Muscle of leg (tissue), 16 donors: ENCODE measurements at places on chromosomes 6 and 20. TPM values are rescaled to one million over a fixed set of nuclear protein-coding genes. Genes with fewer than 3 reads are reported as not detected.

SLC35F1 gene
- total RNA-seq = 1.9 TPM

DNA sequence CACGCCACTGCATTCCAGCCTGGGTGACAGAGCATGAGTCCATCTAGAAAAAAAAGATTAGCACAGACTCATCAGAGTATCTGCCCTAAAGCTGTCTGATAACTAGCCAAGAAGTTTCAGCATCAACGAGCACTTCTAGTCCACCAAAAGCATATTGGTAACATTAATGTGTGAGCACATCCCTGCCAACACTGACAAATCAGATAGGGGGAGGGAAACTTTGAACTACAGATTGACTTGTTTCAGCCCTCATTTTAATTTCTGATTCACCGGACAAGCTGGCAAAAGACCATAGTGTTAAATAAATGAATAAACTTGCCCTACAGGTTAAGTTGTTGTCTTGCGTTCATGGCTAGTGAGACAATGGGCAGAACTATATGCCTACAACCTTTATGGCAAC lies 7.7 kb upstream of the SEC63 start:
- no peak overlapping the region for H3K4me3 ChIP-seq
- no peaks in the 10 kb centered on the region for H3K4me1 ChIP-seq
- H3K27me3 ChIP-seq = no peaks in the 10 kb centered on the region
- no peak overlapping the region for H3K27ac ChIP-seq

COL20A1 gene
- 4.6 TPM for total RNA-seq

- H3K27ac ChIP-seq = no peak overlapping the region
- peaks cover 4% of the 10 kb centered on the region for H3K27me3 ChIP-seq
- H3K4me3 ChIP-seq = no peak overlapping the region
- no peaks in the 10 kb centered on the region for H3K36me3 ChIP-seq
Measured at GRCh38 chr6:36989264-36989663, 3.3 kb upstream of the MTCH1 start.

DNA sequence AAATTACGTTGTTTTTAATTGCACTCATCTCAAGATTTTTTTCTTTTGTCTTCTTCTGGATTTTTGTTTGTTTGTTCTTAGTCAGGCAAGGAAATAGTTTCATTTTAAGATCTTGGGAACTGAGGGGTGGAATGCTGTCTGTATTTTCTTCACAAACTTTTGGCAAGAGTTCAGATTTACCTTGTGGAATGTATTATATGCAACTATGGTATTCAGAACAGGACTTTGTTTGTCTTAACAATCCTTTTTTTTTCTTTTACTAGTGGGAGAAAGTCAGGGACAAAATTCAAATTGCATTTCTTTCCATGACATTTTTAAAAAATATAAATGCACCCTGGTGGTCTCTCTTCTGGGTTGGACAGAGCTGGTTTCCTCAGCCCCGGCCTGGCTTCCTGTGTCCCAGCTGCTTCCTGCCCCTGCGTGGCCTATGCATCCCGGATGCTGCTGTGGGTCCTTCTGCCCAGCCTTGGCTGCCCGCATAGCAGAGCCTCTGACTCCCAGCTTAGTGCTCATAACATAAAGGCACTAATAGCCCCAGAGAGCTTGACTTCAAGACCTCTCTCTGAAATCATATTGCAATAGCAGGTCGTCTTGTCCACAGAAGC lies 520.7 kb downstream of the QKI start:
- H3K4me3 ChIP-seq = no peak overlapping the region
- H3K4me1 ChIP-seq = no peaks in the 10 kb centered on the region
- no peak for DNase-seq
- H3K36me3 ChIP-seq = no peaks in the 10 kb centered on the region
- no peaks in the 10 kb centered on the region for H3K27me3 ChIP-seq

NR2E1 gene
- not detected for total RNA-seq

- no peak overlapping the region for H3K27ac ChIP-seq
- peaks cover 10% of the 10 kb centered on the region for H3K4me1 ChIP-seq
- no peak for DNase-seq
- peaks cover 9% of the 10 kb centered on the region for H3K36me3 ChIP-seq
- H3K27me3 ChIP-seq = no peaks in the 10 kb centered on the region
- no peak overlapping the region for H3K4me3 ChIP-seq
Measured at GRCh38 chr20:50089140-50089786, 23.7 kb downstream of the UBE2V1 start.

GRCh38 chr6:140774080-140774505 lies 1358.6 kb upstream of the GJE1 start:
- H3K27me3 ChIP-seq = no peaks in the 10 kb centered on the region
- H3K36me3 ChIP-seq = no peaks in the 10 kb centered on the region
- no peak overlapping the region for H3K27ac ChIP-seq
- no peak overlapping the region for H3K4me3 ChIP-seq
- peak; percentile 72 for DNase-seq
- H3K4me1 ChIP-seq = peaks cover 2% of the 10 kb centered on the region

DNA sequence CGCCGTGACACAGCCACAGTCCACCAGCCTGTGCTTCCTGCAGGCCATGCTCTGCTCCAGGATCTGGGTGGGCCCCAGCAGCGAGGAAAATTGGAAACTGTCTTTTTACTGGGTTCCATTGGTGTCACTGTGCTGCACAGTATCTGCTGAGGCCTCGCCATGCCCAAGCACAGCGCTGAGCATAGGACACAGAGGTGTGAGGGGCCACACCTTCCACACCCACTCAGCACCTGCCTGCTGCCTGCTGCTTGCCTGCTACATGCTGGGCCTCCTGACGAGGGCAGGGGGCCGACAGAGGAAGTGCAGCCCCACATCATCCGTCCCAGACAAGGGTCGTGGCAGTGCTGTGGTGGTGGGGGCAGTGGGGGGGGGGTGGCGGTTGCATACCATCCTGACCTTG lies 173.0 kb upstream of the THBS2 start:
- H3K4me1 ChIP-seq = peaks cover 10% of the 10 kb centered on the region
- no peaks in the 10 kb centered on the region for H3K36me3 ChIP-seq
- no peaks in the 10 kb centered on the region for H3K27me3 ChIP-seq
- no peak overlapping the region for H3K4me3 ChIP-seq
- DNase-seq = no peak
- no peak overlapping the region for H3K27ac ChIP-seq

- H3K27ac ChIP-seq = peak overlapping the region; percentile 90
- H3K27me3 ChIP-seq = no peaks in the 10 kb centered on the region
- H3K4me3 ChIP-seq = peak overlapping the region; percentile 40
- peak; percentile 77 for DNase-seq
- peaks cover 75% of the 10 kb centered on the region for H3K4me1 ChIP-seq
Measured at GRCh38 chr6:35017411-35018181, 123.5 kb downstream of the TCP11 start.

DNA sequence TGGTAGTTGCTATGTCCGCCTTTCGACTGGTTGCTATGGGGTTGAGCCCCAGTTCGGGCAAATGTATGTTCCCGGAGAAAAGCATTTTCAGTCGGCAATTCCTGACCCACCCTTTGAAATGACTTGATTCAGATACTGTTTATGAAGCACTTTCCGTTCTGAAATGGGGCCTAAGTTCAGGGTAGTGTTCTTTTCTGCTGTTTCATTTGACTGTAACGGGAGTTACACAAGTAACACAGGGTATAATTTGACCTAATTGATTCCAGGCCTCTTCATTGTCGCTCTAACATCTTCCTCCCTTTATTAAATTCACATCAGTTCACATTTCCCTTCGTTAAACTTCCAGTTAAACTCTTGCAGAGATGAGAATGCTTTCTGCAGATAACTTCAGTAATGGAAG lies 85.5 kb downstream of the BMP6 start:
- H3K27ac ChIP-seq = no peak overlapping the region
- H3K36me3 ChIP-seq = no peaks in the 10 kb centered on the region
- no peaks in the 10 kb centered on the region for H3K27me3 ChIP-seq
- H3K4me3 ChIP-seq = no peak overlapping the region
- no peaks in the 10 kb centered on the region for H3K4me1 ChIP-seq
- DNase-seq = no peak

TOMM34 gene
- 9.7 TPM for total RNA-seq

- H3K27ac ChIP-seq = no peak overlapping the region
- no peak overlapping the region for H3K4me3 ChIP-seq
- H3K4me1 ChIP-seq = no peaks in the 10 kb centered on the region
- no peaks in the 10 kb centered on the region for H3K36me3 ChIP-seq
- no peaks in the 10 kb centered on the region for H3K27me3 ChIP-seq
Measured at GRCh38 chr6:8506126-8506525, 70.8 kb upstream of the SLC35B3 start.

DNA sequence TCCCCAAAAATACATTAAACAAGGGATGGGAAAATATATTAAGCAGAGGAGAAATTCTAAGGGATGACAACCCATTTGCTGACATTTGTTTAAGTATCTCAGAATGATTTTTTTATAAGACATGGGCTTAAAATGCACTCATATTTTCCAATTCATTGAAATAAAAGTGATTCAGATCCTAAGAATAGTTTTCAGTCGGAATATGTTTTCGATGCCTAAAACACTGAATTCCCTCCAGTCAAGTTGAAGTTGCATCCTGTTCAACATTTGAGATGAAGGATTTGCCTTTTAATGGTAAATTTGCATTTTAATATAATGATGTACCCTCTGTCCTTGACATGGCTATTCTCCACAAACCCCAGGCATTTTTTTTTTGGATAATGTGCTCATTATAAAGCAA lies 79.3 kb downstream of the PTCHD4 start:
- no peaks in the 10 kb centered on the region for H3K36me3 ChIP-seq
- no peaks in the 10 kb centered on the region for H3K4me1 ChIP-seq
- DNase-seq = peak; percentile 80

GRCh38 chr6:74510878-74511277 lies 695.0 kb downstream of the COL12A1 start:
- no peaks in the 10 kb centered on the region for H3K36me3 ChIP-seq
- no peak overlapping the region for H3K27ac ChIP-seq
- no peak overlapping the region for H3K4me3 ChIP-seq
- H3K4me1 ChIP-seq = no peaks in the 10 kb centered on the region
- no peaks in the 10 kb centered on the region for H3K27me3 ChIP-seq

ADGRF1 gene
- total RNA-seq = not detected

GRCh38 chr6:120355822-120356221 lies 978.5 kb downstream of the TBC1D32 start:
- no peaks in the 10 kb centered on the region for H3K4me1 ChIP-seq
- H3K4me3 ChIP-seq = no peak overlapping the region
- H3K36me3 ChIP-seq = no peaks in the 10 kb centered on the region

STXBP5 gene
- total RNA-seq = 15.7 TPM

DNA sequence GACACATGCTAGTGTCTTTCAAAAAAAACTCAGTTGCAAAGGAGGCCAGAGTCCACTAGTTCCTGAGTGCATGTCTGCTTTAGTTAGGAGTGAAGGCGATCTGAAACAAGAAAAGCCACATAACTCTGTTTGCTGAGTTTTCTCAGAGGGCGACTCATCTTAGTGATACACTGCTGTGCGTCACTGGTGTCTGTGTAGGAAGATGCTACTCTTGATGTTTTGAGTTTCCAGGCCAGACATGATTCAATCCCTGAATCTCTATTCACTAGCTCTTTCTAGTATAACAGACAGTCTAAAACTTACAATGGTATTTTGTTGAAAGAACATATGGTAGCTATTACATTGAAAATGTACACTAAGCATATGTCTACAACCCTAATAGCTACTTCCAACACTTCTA lies 60.9 kb downstream of the GFRAL start:
- peak; percentile 72 for DNase-seq
- no peaks in the 10 kb centered on the region for H3K36me3 ChIP-seq
- H3K27ac ChIP-seq = no peak overlapping the region
- H3K4me1 ChIP-seq = no peaks in the 10 kb centered on the region

- no peaks in the 10 kb centered on the region for H3K4me1 ChIP-seq
- H3K27ac ChIP-seq = no peak overlapping the region
- H3K27me3 ChIP-seq = no peaks in the 10 kb centered on the region
- H3K36me3 ChIP-seq = no peaks in the 10 kb centered on the region
- H3K4me3 ChIP-seq = no peak overlapping the region
- DNase-seq = no peak
Measured at GRCh38 chr20:53814060-53814459, 220.4 kb upstream of the ZNF217 start.

HTR1B gene
- total RNA-seq = 0.04 TPM

LINC00237 gene
- 0.18 TPM for total RNA-seq

GRCh38 chr6:84618046-84618752 lies 146.2 kb downstream of the TBX18 start:
- no peaks in the 10 kb centered on the region for H3K36me3 ChIP-seq
- H3K27ac ChIP-seq = no peak overlapping the region
- peak; percentile 7 for DNase-seq
- no peaks in the 10 kb centered on the region for H3K4me1 ChIP-seq
- H3K27me3 ChIP-seq = no peaks in the 10 kb centered on the region

DNA sequence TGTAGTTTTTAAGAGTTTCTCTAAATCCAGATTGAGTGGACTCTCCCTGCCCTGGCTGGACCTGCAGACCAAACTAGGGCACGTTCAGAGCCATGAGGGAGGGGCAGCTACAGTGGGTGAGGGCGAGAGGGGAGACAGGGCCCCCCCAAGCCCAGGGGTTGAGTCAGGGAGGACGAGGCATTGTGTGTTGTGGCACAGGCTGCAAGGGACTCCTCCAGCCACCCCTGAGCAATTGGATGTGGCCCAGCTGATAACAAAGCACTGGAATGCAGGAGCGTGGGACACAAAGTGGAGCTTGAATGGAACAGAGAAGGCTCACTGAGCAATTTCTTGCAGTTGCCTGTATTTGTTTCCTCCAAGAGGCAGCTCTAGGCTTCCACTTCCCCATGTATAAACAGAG lies 43.5 kb upstream of the MYL9 start:
- H3K4me1 ChIP-seq = peaks cover 12% of the 10 kb centered on the region
- no peak for DNase-seq
- H3K27ac ChIP-seq = no peak overlapping the region
- no peak overlapping the region for H3K4me3 ChIP-seq
- H3K36me3 ChIP-seq = peaks cover 69% of the 10 kb centered on the region
- H3K27me3 ChIP-seq = no peaks in the 10 kb centered on the region

- no peaks in the 10 kb centered on the region for H3K27me3 ChIP-seq
- no peaks in the 10 kb centered on the region for H3K36me3 ChIP-seq
- H3K4me1 ChIP-seq = peaks cover 5% of the 10 kb centered on the region
- no peak overlapping the region for H3K4me3 ChIP-seq
- peak overlapping the region; percentile 32 for H3K27ac ChIP-seq
Measured at GRCh38 chr6:125095580-125096301, 57.8 kb upstream of the TPD52L1 start.

DNA sequence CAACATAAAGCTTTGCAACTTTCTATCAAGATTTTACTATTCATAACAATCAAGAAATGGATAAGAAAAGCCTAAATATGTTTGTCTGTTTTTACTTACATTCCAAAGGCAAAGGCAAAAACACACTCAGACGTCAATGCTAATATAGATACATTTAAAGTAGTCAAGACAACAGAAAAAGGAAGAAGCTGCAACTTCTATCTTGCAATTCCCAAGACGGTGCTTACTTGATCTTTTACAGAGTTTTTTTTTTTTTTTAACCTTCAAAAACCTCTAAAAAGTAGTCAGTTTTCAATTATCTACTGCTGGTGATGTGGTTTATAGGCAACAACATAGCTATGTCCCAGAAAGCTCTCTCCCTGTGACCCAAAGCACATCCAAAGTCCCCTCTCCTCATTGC lies 58.1 kb downstream of the EPB41L2 start:
- H3K4me3 ChIP-seq = no peak overlapping the region
- peak overlapping the region; percentile 91 for H3K27ac ChIP-seq
- H3K4me1 ChIP-seq = peaks cover 27% of the 10 kb centered on the region
- DNase-seq = peak; percentile 72

GRCh38 chr20:51171141-51171540 lies 148.2 kb upstream of the KCNG1 start:
- H3K27ac ChIP-seq = no peak overlapping the region
- H3K4me3 ChIP-seq = no peak overlapping the region
- no peaks in the 10 kb centered on the region for H3K36me3 ChIP-seq
- no peaks in the 10 kb centered on the region for H3K4me1 ChIP-seq
- DNase-seq = no peak

- no peak overlapping the region for H3K4me3 ChIP-seq
- no peak for DNase-seq
- no peaks in the 10 kb centered on the region for H3K36me3 ChIP-seq
- no peaks in the 10 kb centered on the region for H3K27me3 ChIP-seq
- no peaks in the 10 kb centered on the region for H3K4me1 ChIP-seq
Measured at GRCh38 chr6:104268389-104268788, 591.3 kb downstream of the HACE1 start.
